ENCODE measurements at places on chromosomes 2 and 18.

DNA sequence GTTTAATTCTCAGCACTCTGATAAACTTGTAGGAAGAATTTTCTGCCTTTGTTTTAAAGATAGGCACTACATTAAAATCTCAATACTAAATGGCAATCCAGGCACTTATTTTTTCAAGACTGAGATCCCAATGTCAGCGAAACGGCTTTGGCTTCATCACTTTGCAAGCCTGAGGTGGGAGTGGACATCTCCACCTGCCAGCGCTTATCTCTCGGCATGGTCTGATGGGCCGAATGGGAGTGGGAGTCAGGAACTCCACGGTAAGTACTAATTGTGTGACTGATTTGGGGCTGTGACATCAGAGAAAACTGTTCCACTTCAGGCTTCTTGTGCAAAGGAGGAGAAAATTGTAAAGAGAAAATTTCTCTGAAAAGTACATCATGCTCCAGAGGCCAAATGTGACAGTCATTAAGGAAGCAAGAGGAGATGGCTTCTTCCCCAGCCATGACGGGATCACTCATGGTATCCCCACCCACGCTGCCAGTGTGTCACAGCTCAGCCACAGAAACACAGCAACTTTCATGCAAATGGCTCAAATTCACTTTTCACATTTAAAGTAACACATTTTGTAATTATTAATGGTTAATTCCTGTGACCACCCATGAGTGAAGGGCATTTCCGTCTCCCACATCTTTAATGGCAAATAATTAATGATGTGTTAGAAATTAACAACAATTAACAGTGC, 385.5 kb upstream of the HNRNPA3 start:
- DNase-seq, result no peak

DNA sequence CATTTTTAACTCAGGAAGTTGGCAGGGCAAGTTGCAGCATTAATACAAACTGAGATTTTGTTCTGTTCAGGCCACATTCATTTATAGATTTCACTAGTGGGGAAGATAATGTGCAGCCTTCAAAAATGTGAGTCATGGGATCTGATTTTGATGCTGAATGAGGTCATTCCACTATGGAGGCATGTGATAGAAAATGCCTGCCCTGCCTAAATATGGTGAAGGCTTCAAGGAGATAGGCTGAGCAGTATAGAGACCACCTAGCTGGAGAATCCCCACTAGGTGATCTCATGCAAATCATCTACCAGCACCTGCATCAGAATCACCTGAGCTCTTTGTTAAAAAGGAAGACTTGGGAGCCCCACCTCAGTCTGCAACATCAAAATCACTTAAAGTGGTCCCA, 43.7 kb downstream of the PAX3 start:
- no peak for DNase-seq

GRCh38 chr2:240857039-240858008, 11.3 kb upstream of the AGXT start:
- no peak for DNase-seq

DNA sequence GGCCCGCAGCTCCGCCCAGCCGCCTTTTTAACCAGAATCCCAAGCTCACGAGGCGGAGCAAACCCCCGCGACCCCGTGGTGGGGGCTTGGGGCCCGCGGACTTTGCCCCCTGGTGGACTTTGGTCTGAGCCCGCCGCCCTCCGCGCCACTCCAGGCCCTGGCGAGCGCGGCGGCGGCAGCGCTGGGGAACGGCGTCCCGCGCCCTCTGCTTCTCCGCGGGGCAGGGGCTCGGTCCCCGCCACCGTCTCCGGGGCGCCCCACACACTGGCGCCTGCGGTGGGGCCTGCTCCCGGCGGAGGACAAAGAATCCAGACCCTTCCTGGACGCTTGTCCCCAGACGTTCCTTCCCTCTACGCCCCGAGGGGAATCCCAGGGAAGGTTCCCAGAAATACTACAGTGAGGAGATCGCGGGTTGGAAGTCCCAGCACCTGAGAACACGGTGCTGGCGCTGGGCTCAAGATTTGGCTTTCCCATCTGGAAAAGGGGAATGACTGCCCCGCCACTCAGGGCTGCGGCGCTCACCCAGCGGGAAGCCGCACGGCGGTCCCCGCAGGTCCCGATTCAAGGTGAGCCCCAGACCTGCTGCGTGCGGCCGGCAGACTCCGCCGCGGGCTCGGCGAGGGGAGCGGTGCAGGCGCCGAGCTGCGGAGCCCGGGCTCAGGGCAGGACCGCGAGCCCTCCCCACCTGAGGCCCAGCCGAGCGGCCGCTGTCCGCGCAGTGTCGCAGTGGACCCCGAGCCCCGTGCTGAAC, at the start of gene HAAO:
TSS of gene HAAO (minus strand) at position 1 of the 751 bp plus-strand sequence. CDS start 47 bp downstream, outside the sequence.
- DNase-seq, result no peak

- DNase-seq, result peak; percentile 94
Observed at GRCh38 chr2:30165050-30165520, 18.3 kb downstream of the YPEL5 start.

DNA sequence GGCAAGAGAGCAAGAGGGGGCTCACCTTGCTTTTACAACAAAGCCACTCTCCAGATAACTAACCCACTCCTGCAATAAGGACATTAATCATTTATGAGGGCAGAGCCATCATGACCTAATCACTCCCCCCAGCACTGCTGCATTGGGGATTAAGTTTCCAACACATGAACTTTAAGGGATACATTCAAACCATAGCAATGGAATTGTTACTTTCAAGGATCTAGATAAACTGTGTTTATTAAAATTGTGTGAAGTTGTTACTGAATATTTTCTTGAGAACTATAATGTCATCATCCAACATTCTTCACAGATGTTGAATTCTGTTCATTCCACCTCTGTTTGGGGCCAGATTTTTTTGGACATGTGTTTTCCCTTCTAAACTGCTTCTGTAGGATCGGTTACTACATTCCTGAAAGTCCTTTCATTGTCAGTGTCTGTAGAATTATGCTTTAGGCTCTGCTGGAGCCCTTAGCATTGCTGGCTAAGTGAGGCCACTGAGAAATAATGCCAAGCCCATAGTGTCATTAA, 50.4 kb downstream of the SPATS2L start:
- DNase-seq, result no peak

GRCh38 chr2:100279586-100280534, 42.4 kb downstream of the LONRF2 start:
- DNase-seq, result no peak

GRCh38 chr2:44753552-44754285, 187.8 kb upstream of the SIX3 start:
- peak; percentile 75 for DNase-seq

- no peak for DNase-seq
Observed at GRCh38 chr2:148179724-148180123, 158.8 kb downstream of the MBD5 start.

DNA sequence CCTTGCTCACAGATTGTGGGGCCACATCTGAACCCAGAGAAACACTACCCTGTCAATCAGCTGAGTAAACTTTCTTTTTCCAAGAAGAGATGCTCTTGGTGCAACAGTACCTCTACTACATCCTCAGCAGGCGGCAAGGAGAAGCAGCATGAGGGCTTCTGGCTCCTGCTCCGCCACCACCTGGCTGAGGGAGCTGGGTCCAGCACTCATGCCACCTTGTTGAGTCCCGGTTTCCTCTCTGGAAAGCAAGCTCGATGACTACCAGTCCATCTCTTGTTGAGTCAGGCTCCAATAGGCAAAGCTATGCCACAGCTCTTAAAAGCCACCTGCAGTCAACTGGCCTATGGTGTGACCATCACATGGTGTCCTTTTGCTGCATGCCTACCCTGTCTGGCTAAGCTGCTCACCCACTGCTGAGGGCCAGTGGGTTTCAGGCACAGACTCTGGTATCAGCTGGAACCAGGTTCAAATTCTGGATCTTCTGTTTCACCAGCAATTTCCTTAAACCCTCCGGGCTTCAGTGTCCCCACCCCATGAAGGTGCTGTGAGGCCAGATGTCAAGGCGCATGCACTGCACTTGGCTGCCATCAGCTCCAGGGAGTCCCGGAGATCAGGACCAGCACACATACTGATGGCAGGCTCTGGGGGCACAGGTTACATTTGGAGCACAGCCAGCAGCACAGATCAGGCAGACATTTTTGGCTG, 42.5 kb upstream of the ACAA2 start:
- no peak for DNase-seq

DNA sequence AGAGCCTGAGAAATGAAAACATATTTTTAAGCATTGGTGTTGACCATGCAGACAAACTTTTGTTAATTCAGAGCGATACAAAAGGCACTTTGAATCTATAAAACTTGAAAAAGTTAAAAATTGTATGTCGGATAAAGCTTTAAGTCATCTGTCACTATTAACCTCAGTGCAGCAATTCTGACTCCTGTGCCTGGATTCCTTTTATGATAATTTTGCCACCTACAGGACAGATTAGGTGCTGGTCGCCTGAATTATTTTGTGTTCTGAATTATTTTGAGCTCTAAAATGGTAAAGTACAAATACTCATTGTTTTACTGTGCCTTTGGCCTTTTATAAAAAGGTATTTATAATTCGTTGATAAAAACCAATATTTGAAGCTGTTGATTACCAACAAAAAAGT, 19.4 kb upstream of the RNF138 start:
- DNase-seq, result peak; percentile 27

GRCh38 chr18:58400331-58400870, 228.5 kb downstream of the ALPK2 start:
- no peak for DNase-seq

DNA sequence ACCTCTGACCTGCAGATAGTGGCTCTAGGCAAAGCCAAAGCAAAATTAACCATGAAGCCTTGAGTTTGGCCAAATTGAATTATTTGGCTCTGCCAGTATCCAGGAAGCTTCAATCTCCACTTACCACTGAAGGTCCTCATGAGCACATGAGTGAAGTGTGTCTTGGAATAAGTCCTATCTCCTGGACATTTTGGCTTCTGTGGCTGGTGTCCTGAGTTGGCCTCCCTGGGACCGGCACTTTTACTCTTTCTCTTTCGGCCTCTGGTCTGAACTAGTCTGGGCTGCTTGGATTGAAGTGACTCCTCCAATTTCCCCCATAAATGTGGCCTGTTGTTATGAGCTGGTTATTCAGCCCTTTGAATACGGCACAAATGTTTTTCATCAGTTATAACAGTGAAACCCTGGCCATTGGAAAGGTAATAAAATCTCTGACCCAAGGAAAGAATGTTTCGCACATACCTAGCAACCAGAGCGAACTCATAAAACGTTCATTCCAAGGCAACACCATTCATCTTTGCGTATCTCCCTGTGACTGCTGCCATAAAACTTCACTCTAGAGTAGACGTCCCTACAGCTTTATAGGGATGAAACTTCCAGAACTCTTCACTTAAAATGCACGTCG, 216.4 kb downstream of the LPIN1 start:
- no peak for DNase-seq

DNA sequence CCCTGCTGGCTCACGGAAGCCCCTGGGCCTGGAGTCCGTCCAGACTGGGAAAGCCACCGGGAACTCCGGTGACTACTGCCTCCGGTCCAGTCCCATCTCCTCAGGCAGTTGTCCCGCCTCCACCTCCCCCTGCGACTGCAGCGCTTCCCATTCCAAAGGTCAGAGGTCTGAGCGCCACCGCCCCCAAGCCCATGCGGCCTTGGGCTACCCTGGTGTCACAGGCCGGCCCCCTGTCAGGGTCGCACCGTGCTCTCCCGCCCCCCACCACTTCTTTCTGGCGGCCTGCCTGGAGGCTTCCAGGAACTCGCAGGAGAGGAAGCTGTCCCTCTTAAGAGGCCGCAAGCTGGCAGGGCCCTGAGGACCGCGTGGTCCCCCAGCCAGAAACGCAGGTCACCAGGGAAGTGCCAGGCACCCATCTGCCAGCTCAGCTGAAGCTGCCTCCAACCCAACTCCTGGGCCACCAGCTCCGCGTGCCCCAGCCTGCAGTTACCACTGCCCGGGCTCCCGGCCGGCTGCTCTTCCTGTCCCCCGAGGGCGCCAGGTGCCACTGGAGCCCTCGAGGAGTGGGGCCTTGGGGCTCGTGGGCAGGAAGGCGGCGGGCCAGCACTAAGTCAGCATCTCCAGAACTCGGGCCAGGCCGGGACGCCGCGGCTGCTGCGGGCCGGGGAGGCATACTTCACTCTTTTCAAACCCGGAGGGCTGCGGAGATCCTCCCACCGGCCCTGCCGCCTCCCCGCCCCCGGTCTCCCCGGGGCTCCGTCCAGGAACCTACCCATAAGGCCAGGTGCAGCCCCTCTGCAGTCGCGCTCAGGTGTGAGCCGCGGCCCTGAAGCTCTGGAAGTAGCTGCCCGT, 83.3 kb upstream of the POMC start:
- DNase-seq, result peak; percentile 36

GRCh38 chr2:213959589-213959988, 451.3 kb upstream of the VWC2L start:
- DNase-seq, result no peak

Measured in AML-193 (cell line).